Caco-2 (cell line): ENCODE measurements at places on chromosomes 5 and 9.

- no peak overlapping the region for H3K27ac ChIP-seq
- DNase-seq, result no peak
- no peaks in the 10 kb centered on the region for H3K36me3 ChIP-seq
- no peak overlapping the region for H3K4me3 ChIP-seq
- no peaks in the 10 kb centered on the region; the same call in none of the 2 replicates for H3K27me3 ChIP-seq
- no peaks in the 10 kb centered on the region for H3K4me1 ChIP-seq
Measured at GRCh38 chr5:174877987-174878386, 153.6 kb downstream of the MSX2 start.

GRCh38 chr5:143953851-143954250, 141.9 kb downstream of the HMHB1 start:
- no peaks in the 10 kb centered on the region for H3K4me1 ChIP-seq
- H3K27me3 ChIP-seq, result no peaks in the 10 kb centered on the region
- no peak overlapping the region for H3K27ac ChIP-seq
- no peak overlapping the region for H3K4me3 ChIP-seq
- DNase-seq, result no peak
- no peaks in the 10 kb centered on the region for H3K36me3 ChIP-seq

- no peak overlapping the region for H3K27ac ChIP-seq
- DNase-seq, result no peak
- no peaks in the 10 kb centered on the region for H3K27me3 ChIP-seq
- no peaks in the 10 kb centered on the region for H3K4me1 ChIP-seq
- no peaks in the 10 kb centered on the region for H3K36me3 ChIP-seq
Measured at GRCh38 chr5:165325221-165325620, 1819.8 kb downstream of the MAT2B start.

DNA sequence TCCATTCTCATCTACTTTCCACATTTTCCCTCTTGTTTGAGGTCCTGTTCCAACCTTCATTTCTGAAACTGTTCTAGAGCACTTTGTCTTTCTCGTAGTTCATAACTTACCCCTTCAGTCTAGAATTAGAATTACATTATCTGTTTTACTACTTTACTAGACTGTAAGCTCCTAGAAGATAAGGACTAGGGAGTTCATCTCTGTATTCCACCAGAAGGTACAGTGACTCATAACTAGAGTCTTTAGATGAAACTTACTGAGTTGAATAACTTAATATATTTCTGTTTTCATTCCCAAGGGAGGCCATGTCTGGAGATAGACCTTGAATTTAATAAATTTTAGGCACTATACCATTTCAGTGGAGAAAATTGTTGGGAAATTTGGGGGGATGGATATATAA, 38.7 kb downstream of the G3BP1 start:
- peaks cover 8% of the 10 kb centered on the region for H3K36me3 ChIP-seq
- H3K27me3 ChIP-seq, result no peaks in the 10 kb centered on the region
- no peak overlapping the region for H3K27ac ChIP-seq
- no peak for DNase-seq
- H3K4me3 ChIP-seq, result no peak overlapping the region

DNA sequence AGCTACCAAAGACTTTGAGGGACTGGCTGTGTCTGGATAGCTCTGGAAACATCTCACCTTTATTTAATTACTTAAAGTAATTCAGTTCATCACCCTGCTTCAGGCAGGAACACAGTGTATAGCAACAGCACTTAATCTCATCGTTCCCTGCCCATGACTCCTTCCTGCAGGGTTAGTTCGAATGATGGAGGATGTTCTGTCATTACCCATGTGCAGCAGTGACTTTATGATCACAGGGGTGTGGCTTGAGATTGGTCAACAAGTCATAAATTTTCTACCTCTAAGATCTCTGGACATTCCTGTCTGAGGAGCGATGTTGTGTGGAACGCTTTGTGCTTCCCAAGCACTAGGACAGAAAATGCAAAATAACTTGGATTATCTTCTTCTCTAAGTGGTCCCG, 37.1 kb upstream of the PRUNE2 start:
- no peak overlapping the region for H3K4me3 ChIP-seq
- H3K27me3 ChIP-seq, result no peaks in the 10 kb centered on the region
- H3K27ac ChIP-seq, result no peak overlapping the region
- no peaks in the 10 kb centered on the region for H3K36me3 ChIP-seq
- no peak for DNase-seq

GRCh38 chr5:16043349-16043965, 136.1 kb downstream of the MARCHF11 start:
- no peaks in the 10 kb centered on the region for H3K36me3 ChIP-seq
- H3K27me3 ChIP-seq, result no peaks in the 10 kb centered on the region
- H3K4me3 ChIP-seq, result no peak overlapping the region
- H3K4me1 ChIP-seq, result no peaks in the 10 kb centered on the region
- H3K27ac ChIP-seq, result no peak overlapping the region

- no peak overlapping the region for H3K4me3 ChIP-seq
- no peak overlapping the region for H3K27ac ChIP-seq
- H3K4me1 ChIP-seq, result no peaks in the 10 kb centered on the region
- no peaks in the 10 kb centered on the region; the same call in 1 of the 2 replicates for H3K27me3 ChIP-seq
Measured at GRCh38 chr5:143397302-143398052, 6.0 kb downstream of the NR3C1 start.

GRCh38 chr5:180742727-180743126, 2.9 kb upstream of the OR2Y1 start:
- no peaks in the 10 kb centered on the region for H3K36me3 ChIP-seq
- peaks cover 7% of the 10 kb centered on the region; the same call in 1 of the 2 replicates for H3K4me1 ChIP-seq
- H3K4me3 ChIP-seq, result no peak overlapping the region
- DNase-seq, result no peak
- H3K27ac ChIP-seq, result no peak overlapping the region
- peaks cover 4% of the 10 kb centered on the region; the same call in 1 of the 2 replicates for H3K27me3 ChIP-seq

GRCh38 chr9:91682806-91683205, 259.2 kb upstream of the NFIL3 start:
- peak; percentile 4 for DNase-seq
- H3K4me1 ChIP-seq, result no peaks in the 10 kb centered on the region
- H3K27me3 ChIP-seq, result no peaks in the 10 kb centered on the region
- no peaks in the 10 kb centered on the region for H3K36me3 ChIP-seq

DNA sequence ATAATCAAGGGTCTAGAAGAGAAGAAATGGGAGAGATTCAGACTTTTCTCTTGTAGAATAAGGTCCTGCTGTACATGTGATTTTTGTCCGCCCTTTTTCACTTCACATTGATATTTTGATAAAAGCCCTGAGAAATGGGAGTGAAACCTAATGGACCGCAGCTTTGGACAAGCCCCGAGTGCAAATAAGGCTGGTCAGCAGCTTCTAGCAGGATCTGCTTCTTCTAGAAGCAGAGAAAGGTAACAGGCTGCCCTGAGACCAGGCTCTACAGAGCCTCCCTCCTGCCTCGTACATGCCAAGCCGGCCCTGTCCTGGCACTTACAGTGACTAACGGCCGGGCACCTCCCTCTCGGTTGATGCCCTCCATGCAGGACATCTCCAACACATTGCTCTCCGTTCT, 33.4 kb downstream of the ACER2 start:
- H3K27ac ChIP-seq, result no peak overlapping the region
- H3K4me1 ChIP-seq, result no peaks in the 10 kb centered on the region
- no peaks in the 10 kb centered on the region for H3K36me3 ChIP-seq
- no peak overlapping the region for H3K4me3 ChIP-seq
- H3K27me3 ChIP-seq, result no peaks in the 10 kb centered on the region

DNA sequence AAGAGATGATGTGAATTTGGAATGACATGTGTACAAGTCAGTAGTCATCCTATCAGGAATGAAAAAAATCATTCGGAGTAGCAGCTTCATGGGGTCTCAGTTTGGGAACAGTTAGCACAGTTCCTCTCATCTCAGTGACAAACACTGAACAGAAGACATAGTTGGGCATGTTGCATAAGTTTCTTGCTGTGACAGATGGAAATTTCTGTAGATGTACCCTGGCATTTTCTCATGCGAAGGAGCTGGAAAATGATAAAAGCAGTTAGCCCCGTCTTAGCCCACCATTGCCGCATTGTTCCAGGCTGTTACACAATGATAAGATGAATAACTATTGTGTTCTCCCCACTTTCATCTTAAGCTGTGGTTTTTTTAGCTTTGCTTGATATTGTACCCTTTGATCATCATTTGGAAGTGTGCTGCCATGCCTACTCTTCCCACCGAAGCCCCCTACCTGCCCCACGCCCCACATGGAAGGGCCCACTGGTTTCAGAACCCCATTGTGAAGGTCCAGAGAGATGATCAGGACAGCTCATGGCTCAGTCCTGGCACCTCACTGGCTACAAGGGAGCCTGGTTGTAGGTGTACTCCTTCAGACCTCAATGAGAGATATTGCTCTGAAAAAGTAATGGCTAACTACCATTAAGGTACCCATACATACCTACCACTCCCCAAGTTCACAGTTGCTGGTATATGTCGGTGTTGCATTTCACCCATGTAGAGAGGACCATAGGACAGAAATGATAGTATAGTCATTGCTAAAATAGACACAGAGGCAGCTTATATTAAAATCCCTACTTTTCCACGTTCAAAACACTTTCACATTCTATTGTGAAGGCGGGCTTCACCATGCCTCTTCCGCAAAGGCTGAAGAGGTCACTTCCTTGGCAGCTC, 38.8 kb downstream of the SFXN1 start:
- peaks cover 3% of the 10 kb centered on the region for H3K36me3 ChIP-seq
- peaks cover 4% of the 10 kb centered on the region; the same call in 1 of the 2 replicates for H3K4me1 ChIP-seq
- H3K27me3 ChIP-seq, result no peaks in the 10 kb centered on the region

- no peaks in the 10 kb centered on the region for H3K27me3 ChIP-seq
- no peak overlapping the region for H3K4me3 ChIP-seq
- H3K27ac ChIP-seq, result no peak overlapping the region
- no peaks in the 10 kb centered on the region for H3K4me1 ChIP-seq
- no peaks in the 10 kb centered on the region for H3K36me3 ChIP-seq
- DNase-seq, result no peak
Measured at GRCh38 chr5:102099766-102100331, 196.2 kb downstream of the SLCO4C1 start.

DNA sequence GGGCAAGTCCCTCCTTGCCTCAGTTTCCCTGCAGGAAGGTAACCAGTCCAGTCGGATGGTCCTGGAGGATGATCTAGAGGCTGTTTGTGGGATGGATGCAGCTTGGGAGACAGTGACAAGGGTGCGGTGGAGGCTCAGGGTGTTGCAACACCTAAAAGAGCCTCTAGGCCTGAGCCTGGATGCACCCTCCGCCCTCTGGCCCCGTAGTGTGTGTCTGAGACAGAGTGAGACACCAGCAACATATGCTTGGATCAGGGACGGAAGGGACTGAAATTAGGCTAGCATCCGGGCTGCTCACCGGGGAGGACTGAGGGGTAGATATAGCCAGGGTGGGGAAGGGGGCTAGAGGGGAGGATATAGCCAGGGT, 1.1 kb downstream of the CRAT start:
- H3K27me3 ChIP-seq, result no peaks in the 10 kb centered on the region
- peak overlapping the region; percentile 82 for H3K4me3 ChIP-seq

DNA sequence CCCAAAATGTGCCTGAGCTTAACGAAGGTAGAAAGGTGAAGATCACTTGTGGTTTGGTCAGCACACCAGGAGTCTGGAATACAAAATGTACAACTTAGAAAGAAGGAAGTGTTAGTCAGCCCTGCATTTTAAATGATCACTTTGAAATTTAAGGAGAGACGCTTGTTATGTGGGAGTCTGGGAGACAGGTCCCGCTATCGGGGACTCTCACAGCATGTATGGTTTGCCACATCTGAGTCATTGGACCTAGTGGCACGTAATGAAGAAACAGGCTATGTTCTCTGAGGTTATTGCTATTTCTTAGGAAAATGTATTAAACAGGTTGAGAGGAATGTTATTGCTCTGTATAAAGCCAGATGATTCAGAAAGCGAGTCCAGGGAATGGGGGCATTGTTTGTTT, 2362.5 kb upstream of the WWC1 start:
- no peaks in the 10 kb centered on the region for H3K36me3 ChIP-seq
- H3K27me3 ChIP-seq, result no peaks in the 10 kb centered on the region
- no peak overlapping the region for H3K27ac ChIP-seq
- H3K4me3 ChIP-seq, result no peak overlapping the region
- DNase-seq, result no peak

- H3K27me3 ChIP-seq, result no peaks in the 10 kb centered on the region
- H3K4me1 ChIP-seq, result peaks cover 57% of the 10 kb centered on the region
- no peak for DNase-seq
Measured at GRCh38 chr5:150514708-150515211, 6.8 kb downstream of the NDST1 start.

GRCh38 chr5:4144411-4145007, 548.9 kb downstream of the IRX1 start:
- no peak overlapping the region for H3K27ac ChIP-seq
- H3K36me3 ChIP-seq, result no peaks in the 10 kb centered on the region
- DNase-seq, result no peak
- no peaks in the 10 kb centered on the region for H3K4me1 ChIP-seq
- H3K4me3 ChIP-seq, result no peak overlapping the region

- H3K4me3 ChIP-seq, result no peak overlapping the region
- no peak for DNase-seq
- no peaks in the 10 kb centered on the region for H3K4me1 ChIP-seq
- H3K36me3 ChIP-seq, result no peaks in the 10 kb centered on the region
Measured at GRCh38 chr5:90226433-90227099, 183.0 kb downstream of the CETN3 start.

GRCh38 chr5:11040345-11040744, 279.3 kb upstream of the DAP start:
- no peak for DNase-seq
- no peaks in the 10 kb centered on the region for H3K27me3 ChIP-seq
- no peaks in the 10 kb centered on the region for H3K36me3 ChIP-seq
- H3K4me1 ChIP-seq, result no peaks in the 10 kb centered on the region
- no peak overlapping the region for H3K4me3 ChIP-seq

GRCh38 chr9:76707510-76707909, 56.7 kb upstream of the PCA3 start:
- no peaks in the 10 kb centered on the region for H3K36me3 ChIP-seq
- no peaks in the 10 kb centered on the region for H3K27me3 ChIP-seq
- no peak overlapping the region for H3K4me3 ChIP-seq
- no peak for DNase-seq

GRCh38 chr9:121227862-121228261, 26.2 kb upstream of the RAB14 start:
- H3K4me1 ChIP-seq, result no peaks in the 10 kb centered on the region
- H3K27ac ChIP-seq, result peak overlapping the region; percentile 6
- no peaks in the 10 kb centered on the region for H3K27me3 ChIP-seq
- no peak overlapping the region for H3K4me3 ChIP-seq
- no peak for DNase-seq

DNA sequence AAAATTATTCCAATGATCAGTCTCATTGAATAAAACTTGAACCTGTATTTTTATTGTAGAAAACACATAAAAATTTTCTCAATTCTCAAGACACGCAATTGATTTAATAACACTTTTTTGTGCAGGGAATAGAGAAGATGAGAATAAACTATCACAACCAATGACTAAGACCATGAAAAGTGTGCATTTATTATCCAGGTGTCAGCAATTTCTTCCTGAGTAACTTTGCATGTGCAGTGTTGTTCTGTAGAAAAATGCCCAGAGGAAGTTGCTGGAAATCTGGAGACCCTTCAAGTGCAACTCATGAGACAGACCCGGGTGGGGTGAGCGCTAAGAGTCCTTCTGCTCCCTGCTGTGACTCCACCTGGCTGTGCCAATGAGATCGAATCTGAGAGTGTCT, 405.7 kb downstream of the SEMA5A start:
- H3K27ac ChIP-seq, result no peak overlapping the region
- no peaks in the 10 kb centered on the region for H3K4me1 ChIP-seq
- no peak overlapping the region for H3K4me3 ChIP-seq
- no peaks in the 10 kb centered on the region for H3K27me3 ChIP-seq
- DNase-seq, result no peak
